GM12864 (cell line): ENCODE measurements at places on chromosomes 13 and 19.

DNA sequence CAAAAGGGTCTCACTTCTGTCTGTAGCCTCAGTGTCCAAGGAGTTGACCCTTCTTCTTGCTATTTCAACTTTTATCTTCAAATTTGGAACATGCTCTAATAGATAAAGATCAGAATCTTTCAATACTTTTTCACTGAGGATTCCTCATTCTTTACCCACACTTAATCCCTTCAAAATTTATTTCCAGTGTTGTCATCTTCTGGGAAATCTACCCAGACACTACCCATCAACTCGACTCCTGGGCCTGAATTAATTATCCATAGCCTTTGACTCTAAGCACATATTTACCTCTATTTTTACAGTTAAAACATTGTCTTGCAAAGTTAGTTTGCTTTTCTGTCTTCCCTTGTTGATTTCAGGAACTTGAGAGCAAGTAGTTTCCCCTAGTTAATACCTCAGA lies 1022.5 kb downstream of the PCDH9 start:
- DNase-seq = no peak

DNA sequence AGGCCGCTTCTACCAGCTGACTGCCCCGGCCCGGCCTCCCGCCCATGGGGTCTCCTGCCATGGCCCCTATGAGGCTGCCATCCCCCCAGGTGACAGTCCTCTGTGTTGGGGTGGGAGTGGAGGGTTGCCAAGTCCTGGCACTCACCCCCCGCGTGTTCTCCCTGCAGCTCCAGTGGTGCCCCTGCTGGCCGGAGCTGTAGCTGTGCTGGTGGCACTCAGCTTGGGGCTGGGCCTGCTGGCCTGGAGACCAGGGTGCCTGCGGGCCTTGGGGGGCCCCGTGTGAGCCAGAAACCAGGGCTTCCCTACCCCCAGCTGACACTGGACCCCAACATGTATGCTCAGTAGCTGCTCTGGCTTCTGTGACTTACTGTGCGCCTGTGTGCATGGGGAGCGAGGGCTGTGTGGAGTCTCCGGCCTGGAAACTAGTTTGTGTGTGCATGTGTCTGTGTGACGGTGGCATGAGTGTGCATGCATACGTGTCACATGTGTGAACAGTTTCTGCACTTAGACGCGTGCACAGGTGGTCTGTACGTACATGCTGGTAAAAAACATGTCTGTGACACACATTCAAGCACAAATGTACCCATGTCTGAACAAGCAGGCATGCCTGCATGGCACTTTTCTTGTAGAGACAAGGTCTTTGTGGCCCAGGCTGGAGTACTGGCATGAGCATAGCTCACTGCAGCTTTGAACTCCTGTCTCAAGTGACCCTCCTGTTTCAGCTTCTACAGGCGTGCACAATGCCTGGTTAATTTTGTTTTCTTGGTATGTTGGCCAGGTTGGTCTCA lies 4.9 kb downstream of the ACP4 start:
- DNase-seq = no peak

DNA sequence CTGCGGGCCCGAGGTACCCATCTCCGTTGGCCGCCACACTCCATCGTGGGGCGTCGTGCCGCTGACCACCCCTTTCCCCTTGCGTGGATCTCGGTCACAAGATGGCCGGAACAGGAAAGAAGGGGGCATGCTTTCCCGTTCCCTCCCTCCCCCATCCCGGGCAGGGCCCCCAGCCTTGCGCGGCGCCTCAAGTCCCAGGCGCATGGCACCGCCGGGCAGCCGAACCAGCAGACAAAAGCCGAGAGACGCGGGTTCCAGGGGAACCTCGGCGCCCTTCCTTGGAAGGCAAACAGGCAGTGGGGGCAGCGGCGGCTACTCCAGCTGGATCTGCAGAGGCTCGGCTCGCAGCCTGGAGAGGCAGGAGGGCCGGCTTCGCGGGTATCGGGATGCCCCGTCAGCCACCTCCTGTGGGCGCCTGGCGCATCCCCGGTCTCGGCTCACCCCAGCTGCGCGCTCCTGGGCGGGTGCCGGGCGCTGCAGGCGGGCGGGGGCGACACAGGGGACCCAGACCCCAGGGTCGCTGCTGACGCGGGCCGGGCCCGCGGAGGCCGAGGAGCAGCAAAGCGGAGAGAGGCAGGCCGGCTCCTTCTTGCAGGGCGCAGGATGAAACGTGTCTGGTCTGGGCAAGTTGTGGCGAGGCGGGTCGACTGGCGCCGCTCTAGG lies 439 bp downstream of the DZIP1 start:
- no peak for DNase-seq

GRCh38 chr13:54357284-54357933 lies 1328.8 kb downstream of the OLFM4 start:
- DNase-seq = no peak
